Effector memory CD4-positive, alpha-beta T cell (primary cell): ENCODE measurements at places on chromosomes 2 and 18.

DNA sequence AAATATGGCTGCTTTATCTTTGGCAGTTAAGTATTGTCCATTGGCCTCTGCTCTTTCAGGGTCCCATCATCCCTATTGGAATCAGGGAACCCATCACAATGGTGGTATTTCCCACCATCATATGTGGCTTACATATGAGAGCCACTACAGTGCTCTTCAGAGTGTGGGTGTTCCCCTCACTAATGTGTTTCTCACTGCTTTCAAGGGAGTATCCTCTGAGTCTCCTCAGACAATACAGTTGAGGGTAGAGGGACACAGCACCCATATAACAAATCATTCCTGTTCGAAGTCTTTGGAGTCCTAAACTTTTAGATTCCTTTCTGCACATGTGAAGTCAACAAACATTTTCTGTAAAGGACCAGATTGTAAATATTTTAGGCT, 48.8 kb upstream of the DNAJC10 start:
- no peak for DNase-seq

GRCh38 chr2:227890495-227891079, 19.2 kb downstream of the DAW1 start:
- no peak for DNase-seq

GRCh38 chr2:15159751-15160177, 401.4 kb downstream of the NBAS start:
- no peak for DNase-seq

DNA sequence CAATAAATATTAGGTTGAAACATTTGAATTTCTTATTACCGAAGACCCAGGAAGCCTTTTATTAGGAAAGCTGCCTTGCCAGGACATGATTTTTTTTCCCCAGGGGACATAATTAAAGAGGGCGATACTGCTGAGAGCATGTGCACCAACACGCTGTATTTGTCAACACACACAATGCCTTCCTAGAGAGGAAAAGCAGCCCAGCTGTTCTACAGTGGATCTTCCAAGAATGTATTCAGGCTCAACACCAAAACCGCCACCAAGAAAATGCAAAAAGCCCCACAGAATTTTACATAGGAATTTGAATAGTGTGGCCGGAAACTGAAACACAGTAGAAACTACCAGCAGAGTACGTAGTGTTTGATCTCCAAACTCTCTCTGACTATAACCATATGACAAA, 320.4 kb downstream of the DLGAP1 start:
- DNase-seq = no peak

- DNase-seq = no peak
These were observed 884.4 kb upstream of the KLHL29 start for GRCh38 chr2:22500555-22500935.

- no peak for DNase-seq
These were observed 65.8 kb downstream of the PARD3B start for GRCh38 chr2:204611017-204611631.

- no peak for DNase-seq
These were observed 39.9 kb upstream of the DARS1 start for GRCh38 chr2:136025057-136025973.

GRCh38 chr2:228602288-228602687, 420.8 kb upstream of the SPHKAP start:
- no peak for DNase-seq

GRCh38 chr18:69691008-69691760, 256.5 kb downstream of the CD226 start:
- DNase-seq = no peak

- no peak for DNase-seq
These were observed 19.9 kb downstream of the COX7A2L start for GRCh38 chr2:42340938-42341636.

- DNase-seq = no peak
These were observed 2.3 kb downstream of the VAPA start for GRCh38 chr18:9916077-9916639.

GRCh38 chr2:43124687-43125057, 101.7 kb downstream of the ZFP36L2 start:
- DNase-seq = no peak

DNA sequence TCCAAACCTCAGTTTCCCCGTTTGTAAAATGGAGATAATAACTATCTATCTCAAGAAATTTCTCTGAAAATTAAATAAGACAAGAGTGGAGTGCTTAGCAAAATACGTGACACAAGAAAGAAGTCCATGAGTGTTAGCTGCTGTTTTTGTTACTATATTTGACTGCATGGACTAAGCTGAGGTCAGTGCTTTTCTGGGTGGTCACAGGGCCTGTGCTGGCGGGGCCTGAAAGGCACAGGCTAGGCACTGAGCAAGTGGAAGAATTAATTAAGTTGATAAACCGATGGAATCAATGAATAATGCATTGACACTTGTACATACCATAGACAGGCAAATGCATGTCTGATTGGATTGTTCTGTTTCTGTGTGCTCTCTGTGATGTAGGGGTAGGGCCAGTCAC, 27.3 kb downstream of the RPL37A start:
- DNase-seq = no peak

DNA sequence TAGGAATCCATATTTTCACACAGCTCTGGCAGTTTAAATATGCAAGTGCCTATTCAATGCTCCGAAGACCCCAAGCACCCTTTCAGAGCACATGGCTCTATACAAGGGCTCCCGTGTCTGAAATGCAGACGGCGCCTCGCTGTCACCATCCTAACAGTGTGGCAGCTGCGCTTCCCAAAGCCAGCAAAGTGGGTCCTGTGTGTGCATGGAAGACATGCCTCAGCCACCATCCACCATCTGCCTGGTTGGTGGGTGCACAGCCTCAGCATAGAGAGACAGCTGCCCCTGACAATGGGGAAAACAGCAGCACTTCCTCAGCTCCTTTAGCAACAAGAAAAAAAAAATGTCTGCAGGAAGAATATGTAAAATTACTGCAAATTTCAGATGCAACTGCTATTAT, 218.1 kb downstream of the SP3 start:
- DNase-seq = no peak

DNA sequence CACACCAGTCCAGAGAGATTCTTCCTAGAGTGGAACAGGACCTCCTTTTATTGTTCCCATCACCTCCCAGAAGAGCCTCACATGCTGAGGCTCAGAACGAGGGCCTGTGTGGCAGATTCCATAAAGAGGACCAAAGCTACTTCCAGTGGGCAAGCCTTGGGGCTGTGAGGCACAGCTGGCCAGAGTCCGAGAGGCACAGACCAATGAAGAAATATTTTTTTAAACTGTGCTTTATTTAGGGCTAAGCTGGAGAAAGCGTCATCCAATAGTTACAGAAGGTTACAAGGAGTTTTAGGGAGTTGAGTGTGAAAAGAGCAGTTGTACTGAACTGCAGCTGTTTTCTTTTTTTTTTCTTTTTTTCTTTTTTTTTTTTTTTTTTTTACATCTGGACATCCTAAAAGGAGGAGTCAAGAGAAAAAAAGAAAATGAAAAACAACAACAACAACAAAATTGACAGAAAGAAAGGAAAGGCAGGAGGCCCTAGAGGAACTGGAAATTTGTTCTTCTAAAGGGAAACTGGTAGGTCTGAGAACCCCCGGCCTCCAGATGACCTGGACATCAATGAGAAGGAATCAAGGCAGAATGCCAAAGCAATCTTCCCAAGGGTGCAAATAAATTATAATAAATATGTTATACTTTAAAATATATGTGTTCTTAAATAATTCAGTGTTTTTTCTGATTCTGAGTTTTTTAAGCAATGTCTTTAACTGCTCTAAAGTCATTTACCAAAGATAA, 322.6 kb downstream of the CELF4 start:
- DNase-seq = no peak

DNA sequence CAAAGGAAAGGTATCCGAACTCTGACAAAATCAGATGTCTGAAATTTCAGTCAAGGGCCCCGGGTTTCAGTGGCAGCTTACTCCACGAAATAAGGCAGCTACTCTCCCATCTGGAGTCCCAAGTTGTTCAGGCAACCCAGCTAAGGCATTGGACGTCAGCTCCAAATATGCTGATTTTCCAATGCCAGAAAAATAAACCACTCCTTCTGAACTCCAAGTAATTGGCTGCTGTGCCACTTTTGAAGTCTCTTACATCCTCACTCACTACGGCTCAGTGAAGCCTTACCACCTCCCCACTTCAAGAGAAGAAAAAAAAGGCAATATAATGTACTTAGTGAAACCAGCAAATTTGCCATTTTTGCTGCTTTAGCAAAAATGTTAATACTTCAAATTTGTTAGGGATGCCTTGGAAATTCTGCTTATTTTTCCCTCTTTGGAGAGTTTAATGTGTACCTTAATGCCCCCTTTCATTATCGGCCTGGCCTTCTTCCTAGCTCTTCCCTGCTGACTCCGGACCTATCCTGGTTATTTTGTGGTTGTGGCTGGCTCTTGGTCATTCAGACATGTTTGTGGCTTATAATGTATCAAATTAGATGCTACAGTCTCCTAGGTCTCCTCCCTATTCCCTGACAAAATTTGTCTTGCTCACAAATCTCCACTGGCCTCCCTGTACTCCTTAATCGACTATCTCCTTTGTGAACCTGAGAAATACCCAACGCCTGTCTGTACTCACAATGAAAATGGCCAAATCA, 589.2 kb upstream of the ZEB2 start:
- DNase-seq = no peak

GRCh38 chr2:212683346-212684097, 144.9 kb upstream of the ERBB4 start:
- no peak for DNase-seq

GRCh38 chr2:187338679-187339121, 109.4 kb downstream of the CALCRL start:
- no peak for DNase-seq

DNA sequence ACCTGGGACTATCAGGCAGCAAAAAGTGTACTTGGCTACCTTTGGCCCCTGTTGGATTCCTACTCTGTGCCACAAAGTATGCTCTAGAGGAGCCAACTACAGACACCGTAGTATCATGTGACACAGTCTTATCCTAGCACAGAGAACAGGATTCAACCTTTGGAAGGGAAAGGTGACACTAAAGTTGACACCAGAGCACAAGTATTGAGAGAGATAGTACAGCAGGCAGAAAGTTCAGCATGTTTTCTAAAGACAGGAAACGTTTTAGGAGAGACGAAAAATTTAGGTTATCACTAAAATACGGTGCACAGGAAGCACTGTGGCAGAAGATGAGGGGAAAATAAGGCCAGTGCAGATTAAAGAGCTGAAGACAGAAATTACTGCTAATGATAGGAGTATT, 18.6 kb downstream of the SMAD2 start:
- DNase-seq = no peak

- DNase-seq = no peak
These were observed 8.2 kb downstream of the CNNM3 start for GRCh38 chr2:96824079-96824870.

DNA sequence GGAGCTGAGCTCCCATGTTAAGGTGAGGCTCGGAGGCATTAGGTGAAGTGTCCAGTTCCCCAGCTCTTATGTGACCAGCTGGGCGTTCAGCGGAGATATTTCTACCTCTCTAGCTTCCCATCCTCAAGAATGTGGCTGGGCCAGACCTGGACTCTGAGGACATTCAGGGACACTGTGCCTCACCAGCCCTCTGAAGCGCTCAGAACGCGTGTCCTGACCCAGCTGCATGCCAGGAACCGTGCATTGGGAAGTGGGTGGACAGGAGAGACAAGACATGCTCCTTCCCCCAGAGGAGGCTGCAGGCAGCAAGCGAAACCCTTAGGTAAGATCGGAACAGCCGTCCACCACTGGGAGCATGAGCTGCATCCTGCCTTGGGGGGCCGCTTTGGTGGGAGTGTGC, 38.0 kb upstream of the GPAT2 start:
- DNase-seq = no peak
